Activated naive CD4-positive, alpha-beta T cell treated with anti-CD3 and anti-CD28 coated beads, Interleukin-2, amount 10 ng/mL, durations not matched to agents 5 hours and 36 hours (primary cell): ENCODE measurements at places on chromosomes 4 and X. TPM values are rescaled to one million over a fixed set of nuclear protein-coding genes. Genes with fewer than 3 reads are reported as not detected.

The C4orf51 gene
- not detected for total RNA-seq

The SLIT2 gene
- total RNA-seq: not detected

The TNIP3 gene
- 0.55 TPM for total RNA-seq

The MUC7 gene
- total RNA-seq: not detected

The COQ2 gene
- 10.7 TPM for total RNA-seq

The CTAG1A gene
- not detected for total RNA-seq

The PDLIM5 gene
- total RNA-seq: 15.0 TPM

The NCAPG gene
- total RNA-seq: 56.5 TPM

The TMPRSS11A gene
- total RNA-seq: not detected

The AKAP14 gene
- not detected for total RNA-seq

The XAGE1B gene
- not detected for total RNA-seq

The RAB9B gene
- total RNA-seq: 0.63 TPM

The MYOZ2 gene
- not detected for total RNA-seq

The FATE1 gene
- not detected for total RNA-seq

The DUSP21 gene
- not detected for total RNA-seq

The UGT2B10 gene
- total RNA-seq: not detected

The AADAT gene
- total RNA-seq: not detected

The APOO gene
- total RNA-seq: 18.3 TPM

The APLN gene
- total RNA-seq: 0.48 TPM

The VCX3B gene
- total RNA-seq: not detected

The SRPK3 gene
- not detected for total RNA-seq

The ZCCHC18 gene
- 1.1 TPM for total RNA-seq

The SATL1 gene
- not detected for total RNA-seq

The GABRB1 gene
- not detected for total RNA-seq

The SHROOM2 gene
- not detected for total RNA-seq

The MAPK10 gene
- not detected for total RNA-seq

The TMPRSS11F gene
- total RNA-seq: not detected

The CRMP1 gene
- total RNA-seq: not detected

The CCDC120 gene
- 7.5 TPM for total RNA-seq

The SLC26A1 gene
- total RNA-seq: 0.18 TPM

The CEP135 gene
- total RNA-seq: 19.3 TPM

The HDX gene
- 1.3 TPM for total RNA-seq

The DHRSX gene
- 15.5 TPM for total RNA-seq

The TLR10 gene
- 0.19 TPM for total RNA-seq

The NEUROG2 gene
- total RNA-seq: not detected

The HSPA4L gene
- total RNA-seq: 0.31 TPM

The GLUD2 gene
- total RNA-seq: 0.29 TPM

The CYTL1 gene
- not detected for total RNA-seq

The CT83 gene
- not detected for total RNA-seq

The FLNA gene
- 1,016 TPM for total RNA-seq

The SCML1 gene
- total RNA-seq: 6.3 TPM

The ADGRL3 gene
- not detected for total RNA-seq

The CTAG2 gene
- total RNA-seq: not detected

The RRAGB gene
- 11.0 TPM for total RNA-seq

The TLR2 gene
- 7.3 TPM for total RNA-seq

The SLC25A43 gene
- total RNA-seq: 2.6 TPM

The DOCK11 gene
- total RNA-seq: 83.2 TPM

The MTMR8 gene
- total RNA-seq: 5.2 TPM
